ENCODE measurements at places on chromosomes 4 and X.
A peak's percentile ranks its signal among the peaks of the same experiment; 100 is the strongest.

DNA sequence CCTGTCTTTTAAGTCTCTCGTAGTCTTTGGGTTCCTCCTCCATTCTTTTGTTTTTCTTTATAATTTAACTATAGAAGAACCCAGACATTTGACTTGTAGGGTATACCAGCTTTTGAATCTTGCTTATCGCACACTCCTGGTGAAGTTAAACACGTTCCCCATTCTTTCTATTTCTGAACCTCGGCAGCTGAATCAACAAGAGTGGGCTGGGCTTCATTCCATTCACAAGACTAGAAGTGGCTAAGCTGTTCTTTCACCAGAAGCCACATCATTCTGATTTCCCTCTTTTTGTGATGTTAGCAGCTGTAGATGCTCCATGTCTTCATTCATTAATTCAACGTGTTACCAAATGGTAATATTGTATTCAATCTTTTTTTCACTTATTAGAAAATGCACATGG, 167.9 kb downstream of the CORIN start:
- DNase-seq: no peak
- H3K27ac ChIP-seq: no peak overlapping the region
- H3K4me1 ChIP-seq: no peaks in the 10 kb centered on the region

DNA sequence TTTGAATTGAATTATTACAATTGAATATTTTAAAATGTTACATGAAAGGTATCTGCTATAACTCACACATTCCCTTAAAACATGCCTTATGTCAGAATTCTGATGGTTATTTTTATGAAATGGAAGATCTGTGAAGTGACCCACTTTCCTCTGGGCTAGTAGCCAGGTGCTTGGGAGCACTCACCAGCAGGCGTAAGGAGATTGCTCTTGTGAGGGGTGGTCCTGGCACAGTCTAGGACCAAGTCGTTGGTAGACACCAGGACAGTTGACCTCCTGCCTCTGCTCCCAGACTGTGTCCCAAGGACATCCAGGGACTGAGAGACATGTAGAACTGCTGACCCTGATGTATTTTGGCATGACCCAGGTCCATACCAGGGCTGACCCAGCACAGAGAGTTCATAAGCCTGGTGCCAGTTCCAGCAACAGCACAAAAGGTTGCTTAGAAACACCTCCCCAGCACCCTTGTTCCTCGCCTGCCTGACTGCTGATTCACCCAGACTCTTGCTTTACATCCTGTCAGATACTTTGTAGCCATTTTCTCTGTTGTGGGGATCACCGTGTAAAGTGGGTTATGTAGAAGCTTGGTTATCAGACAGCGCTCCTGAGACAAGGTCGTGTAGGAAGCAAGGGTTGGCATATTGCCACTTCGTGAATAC, 48.5 kb downstream of the NELFA start:
- H3K36me3 ChIP-seq: peaks cover 77% of the 10 kb centered on the region
- H3K4me1 ChIP-seq: no peaks in the 10 kb centered on the region
- no peaks in the 10 kb centered on the region for H3K27me3 ChIP-seq
- no peak overlapping the region for H3K4me3 ChIP-seq
- H3K27ac ChIP-seq: no peak overlapping the region
- DNase-seq: no peak

DNA sequence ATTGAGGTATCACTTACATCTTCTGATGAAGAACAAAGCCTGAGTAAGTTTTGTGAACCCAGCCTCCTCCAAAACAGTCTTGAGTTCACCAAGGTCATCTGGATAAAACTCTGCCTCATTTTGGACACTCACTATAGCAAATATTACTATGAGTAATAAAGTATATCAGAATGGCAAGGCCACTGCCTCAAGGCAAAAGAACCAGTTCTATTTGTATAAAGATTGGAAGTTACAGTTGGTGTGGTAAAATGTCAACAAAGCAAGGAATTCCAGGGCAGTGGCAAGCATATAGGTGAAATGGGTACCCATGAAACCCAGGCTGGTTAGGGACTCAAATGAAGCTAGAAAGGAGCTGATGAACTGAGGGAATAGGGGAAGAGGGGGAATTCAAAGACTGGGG, 2.4 kb upstream of the ARHGEF6 start:
- no peak overlapping the region for H3K27ac ChIP-seq
- no peaks in the 10 kb centered on the region for H3K27me3 ChIP-seq
- peaks cover 6% of the 10 kb centered on the region for H3K36me3 ChIP-seq
- H3K4me1 ChIP-seq: peaks cover 27% of the 10 kb centered on the region
- no peak overlapping the region for H3K4me3 ChIP-seq
- DNase-seq: no peak

DNA sequence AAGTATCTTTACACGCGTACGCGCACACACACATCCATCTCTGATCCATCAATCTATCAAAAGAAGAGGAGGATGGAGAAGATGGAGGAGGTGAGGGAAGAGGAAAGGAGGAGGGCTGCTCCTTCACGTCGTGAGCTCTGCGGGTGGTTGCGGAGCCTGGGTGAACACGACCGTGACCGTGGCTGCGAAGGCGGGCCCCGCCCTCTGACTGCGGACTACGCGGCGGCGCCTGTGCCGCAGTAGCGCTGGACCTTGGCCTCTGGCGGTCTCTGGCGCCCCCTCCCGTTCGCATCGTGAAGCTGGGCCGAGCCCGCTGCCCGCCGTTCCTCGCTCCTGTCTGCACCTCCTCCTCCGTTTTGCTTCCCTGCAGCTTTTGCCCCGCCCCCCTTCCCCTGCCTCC, 37.7 kb upstream of the ARAF start:
- no peaks in the 10 kb centered on the region for H3K27me3 ChIP-seq
- peaks cover 7% of the 10 kb centered on the region for H3K4me1 ChIP-seq
- peak overlapping the region; percentile 55 for H3K4me3 ChIP-seq
- no peaks in the 10 kb centered on the region for H3K36me3 ChIP-seq
- peak; percentile 75 for DNase-seq
- H3K27ac ChIP-seq: no peak overlapping the region

GRCh38 chrX:56726605-56727004, 2.4 kb upstream of the NBDY start:
- H3K4me1 ChIP-seq: peaks cover 4% of the 10 kb centered on the region
- peak; percentile 75 for DNase-seq
- H3K27ac ChIP-seq: no peak overlapping the region
- H3K36me3 ChIP-seq: no peaks in the 10 kb centered on the region
- H3K27me3 ChIP-seq: no peaks in the 10 kb centered on the region

- peak overlapping the region; percentile 95 for H3K4me3 ChIP-seq
- H3K27me3 ChIP-seq: no peaks in the 10 kb centered on the region
- peaks cover 19% of the 10 kb centered on the region for H3K4me1 ChIP-seq
- no peak for DNase-seq
- no peaks in the 10 kb centered on the region for H3K36me3 ChIP-seq
Measured at GRCh38 chrX:119942831-119943184, 743 bp downstream of the NKAP start.

GRCh38 chr4:73606465-73606974, 13.7 kb downstream of the RASSF6 start:
- no peaks in the 10 kb centered on the region for H3K36me3 ChIP-seq
- H3K27ac ChIP-seq: no peak overlapping the region
- no peak overlapping the region for H3K4me3 ChIP-seq
- no peak for DNase-seq

GRCh38 chr4:137774501-137774900, 242.2 kb upstream of the PCDH18 start:
- no peak for DNase-seq
- H3K36me3 ChIP-seq: no peaks in the 10 kb centered on the region

GRCh38 chr4:179344861-179345260, 1902.6 kb upstream of the AGA start:
- no peaks in the 10 kb centered on the region for H3K36me3 ChIP-seq
- no peaks in the 10 kb centered on the region for H3K4me1 ChIP-seq
- H3K27me3 ChIP-seq: no peaks in the 10 kb centered on the region
- no peak for DNase-seq
- H3K27ac ChIP-seq: no peak overlapping the region

Measured in CD4-positive, alpha-beta T cell (primary cell).